ENCODE measurements at places on chromosomes 13 and 19.

- no peak for DNase-seq
Observed at GRCh38 chr13:41413872-41414271, 43.5 kb upstream of the RGCC start.

- no peak for DNase-seq
Observed at GRCh38 chr13:75333103-75333502, 148.9 kb downstream of the TBC1D4 start.

- DNase-seq, result no peak
Observed at GRCh38 chr13:40651866-40652587, 14.4 kb downstream of the FOXO1 start.

- DNase-seq, result no peak
Observed at GRCh38 chr13:20359335-20359734, 127.2 kb upstream of the GJB6 start.

DNA sequence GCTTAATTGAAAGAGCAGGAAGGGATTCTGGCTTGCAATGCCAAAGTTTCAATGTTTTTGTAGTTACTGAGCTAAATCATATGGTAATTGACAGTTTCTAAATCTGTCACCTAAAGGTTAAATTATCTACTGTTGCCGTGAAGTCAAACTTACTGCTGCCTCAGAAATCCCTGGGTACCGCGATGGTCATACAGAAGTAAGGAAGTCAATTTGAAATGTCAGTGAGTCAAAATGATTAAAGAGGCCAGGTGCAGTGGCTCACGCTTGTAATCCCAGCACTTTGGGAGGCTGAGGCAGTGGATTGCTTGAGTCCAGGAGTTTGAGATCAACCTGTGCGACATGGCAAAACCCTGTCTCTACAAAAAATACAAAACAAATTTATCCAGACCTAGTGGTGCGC lies 48.8 kb upstream of the TPM4 start:
- DNase-seq, result no peak

- DNase-seq, result no peak
Observed at GRCh38 chr13:111275382-111275781, 45.1 kb upstream of the TEX29 start.

DNA sequence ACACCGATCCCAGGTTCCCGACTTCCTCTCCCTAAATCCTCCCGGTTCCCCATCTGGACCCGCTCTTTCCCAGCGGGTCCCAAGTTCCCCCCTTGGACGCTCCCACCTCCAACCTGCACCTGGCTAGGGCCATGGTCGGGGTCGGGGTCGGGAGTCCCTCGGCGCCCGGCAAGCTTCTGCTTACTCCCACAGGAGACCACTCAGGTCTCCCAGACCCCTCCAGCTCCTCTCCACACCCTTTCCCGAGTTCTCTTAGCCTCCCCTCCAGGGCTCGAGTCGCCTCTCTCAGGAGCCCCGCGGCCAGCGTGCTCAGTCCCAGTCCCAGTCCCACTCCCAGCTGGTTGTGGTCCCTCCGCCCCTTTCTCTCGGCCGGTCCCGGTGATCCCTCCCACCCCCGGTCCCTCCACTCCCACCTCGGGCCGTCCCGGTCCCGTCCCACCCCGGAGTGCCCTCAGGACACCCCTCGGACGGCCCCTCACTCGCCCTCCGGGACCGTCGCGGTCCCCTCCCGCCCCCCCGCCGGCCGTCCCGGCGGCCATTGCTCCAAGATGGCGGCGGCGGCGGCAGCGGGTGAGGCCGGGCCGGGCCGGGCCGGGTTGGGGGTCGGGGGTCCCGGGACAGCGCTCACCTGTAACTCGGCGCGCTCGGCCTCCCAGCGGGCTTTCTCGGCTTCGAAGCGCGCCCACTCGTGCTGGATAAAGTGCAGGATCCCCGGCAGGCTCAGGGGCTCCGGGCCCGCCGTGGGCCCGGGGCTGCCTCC lies at the start of gene FKRP:
Gene FKRP (plus strand): TSS at position 537 of the 760 bp plus-strand sequence. CDS start 9,394 bp downstream, outside the sequence.
- no peak for DNase-seq

DNA sequence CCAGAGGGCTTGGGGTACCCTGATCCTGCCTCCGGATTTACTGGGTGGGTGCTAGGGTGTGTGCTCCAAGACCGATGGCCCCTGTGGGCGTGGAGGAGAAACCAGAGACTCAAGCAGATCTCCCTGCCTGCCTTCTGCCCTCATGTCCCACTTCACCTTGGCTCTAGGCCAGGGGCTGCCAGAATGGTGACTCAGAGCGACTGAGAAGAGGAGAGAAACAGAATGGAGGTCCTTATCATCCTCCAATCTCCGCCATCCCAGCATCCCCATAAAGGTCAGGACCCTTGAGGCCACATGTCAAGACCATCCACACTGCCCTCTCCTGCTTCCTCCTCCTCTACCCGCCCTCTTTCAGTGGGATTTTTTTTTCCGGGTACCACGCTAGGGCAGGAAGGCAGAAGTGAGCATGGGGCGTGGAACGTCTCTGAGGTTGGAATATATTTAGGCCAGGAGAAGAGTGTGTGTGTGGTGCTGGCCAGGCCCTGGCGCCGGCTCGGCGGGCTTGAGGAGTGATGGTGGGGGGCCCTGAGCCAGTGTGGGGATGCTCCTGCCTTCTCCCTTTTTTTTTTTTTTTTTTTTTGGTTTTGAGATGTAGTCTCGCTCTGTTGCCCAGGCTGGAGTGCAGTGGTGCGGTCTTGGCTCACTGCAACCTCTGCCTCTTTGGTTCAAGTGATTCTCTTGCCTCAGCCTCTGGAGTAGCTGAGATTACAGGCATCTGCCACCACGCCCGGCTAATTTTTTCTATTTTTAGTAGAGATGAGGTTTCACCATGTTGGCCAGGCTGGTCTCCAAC lies 22.3 kb downstream of the IER2 start:
- DNase-seq, result peak; percentile 44

- no peak for DNase-seq
Observed at GRCh38 chr13:25752957-25753551, 298.8 kb downstream of the SHISA2 start.

DNA sequence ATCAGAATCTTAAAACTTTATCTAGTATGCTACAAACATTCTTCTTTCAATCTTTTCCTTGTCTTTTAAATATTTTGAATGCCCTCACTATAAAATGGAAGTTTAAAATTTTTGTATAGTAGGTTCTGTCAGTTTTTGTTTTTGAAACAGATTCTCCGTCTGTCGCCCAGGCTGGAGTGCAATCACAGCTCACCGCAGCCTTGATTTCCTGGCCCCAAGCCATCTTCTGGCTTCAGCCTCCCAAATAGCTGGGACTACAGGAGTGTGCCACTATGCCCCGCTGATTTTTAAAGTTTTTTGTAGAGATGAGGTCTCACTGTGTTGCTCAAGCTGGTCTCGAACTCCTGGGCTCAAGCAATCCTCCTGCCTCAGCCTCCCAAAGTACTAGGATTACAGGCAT lies 20.7 kb downstream of the PHF11 start:
- DNase-seq, result no peak

DNA sequence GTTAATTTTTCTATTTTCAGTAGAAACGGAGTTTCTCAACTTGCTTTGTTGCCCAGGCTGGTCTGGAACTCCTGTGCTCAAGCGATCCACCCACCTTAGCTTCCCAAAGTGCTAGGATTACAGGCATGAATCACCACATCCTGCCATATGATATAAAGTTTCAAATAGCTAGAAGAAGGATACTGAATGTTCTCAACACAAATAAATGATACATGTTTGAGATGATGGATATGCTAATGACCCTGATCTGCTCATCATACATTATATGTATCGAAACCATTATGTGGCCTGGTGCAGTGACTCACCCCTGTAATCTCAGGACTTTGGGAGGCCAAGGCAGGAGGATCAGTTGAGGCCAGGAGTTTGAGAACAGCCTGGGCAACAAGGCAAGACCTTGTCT lies 11.5 kb downstream of the CIB3 start:
- no peak for DNase-seq

DNA sequence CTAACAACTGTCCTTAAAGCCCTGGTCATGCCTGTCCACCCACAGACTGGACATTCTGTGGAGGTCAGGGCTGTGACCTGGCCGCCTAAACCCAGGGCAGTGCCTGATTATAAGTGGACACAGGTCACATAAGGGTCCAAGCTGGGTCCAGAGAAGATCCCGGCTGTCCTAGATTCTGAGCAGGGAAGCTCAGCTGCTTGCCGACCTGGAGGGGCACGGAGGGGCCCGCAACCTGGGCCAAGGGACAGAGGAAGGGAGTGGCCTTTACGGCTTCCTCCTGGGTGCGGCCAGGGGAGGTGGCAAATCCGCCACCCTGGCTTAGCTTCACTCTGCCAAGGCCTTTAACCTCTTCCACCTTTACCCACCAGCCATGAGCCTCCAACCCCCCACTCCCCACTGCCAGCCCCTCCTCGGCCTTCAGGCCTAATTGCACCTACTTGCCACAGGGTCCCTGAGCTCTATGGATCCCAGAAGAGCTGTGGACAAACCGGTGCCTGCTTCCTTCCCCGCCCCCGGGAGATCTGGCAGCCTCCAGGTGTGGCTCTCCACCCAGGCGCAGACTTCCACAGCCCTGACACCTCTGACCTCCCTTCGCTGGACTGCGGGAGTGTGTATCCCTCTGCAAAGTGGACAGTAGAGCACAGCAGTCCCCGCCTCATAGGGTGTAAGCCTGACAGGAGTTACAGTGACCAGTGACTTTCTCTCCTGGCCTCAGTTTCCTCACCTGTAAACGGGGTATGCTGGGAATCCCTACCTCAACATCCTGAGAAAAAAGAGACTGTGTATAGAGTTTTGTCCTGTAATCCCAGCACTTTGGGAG lies 1.7 kb downstream of the CD320 start:
- DNase-seq, result no peak

DNA sequence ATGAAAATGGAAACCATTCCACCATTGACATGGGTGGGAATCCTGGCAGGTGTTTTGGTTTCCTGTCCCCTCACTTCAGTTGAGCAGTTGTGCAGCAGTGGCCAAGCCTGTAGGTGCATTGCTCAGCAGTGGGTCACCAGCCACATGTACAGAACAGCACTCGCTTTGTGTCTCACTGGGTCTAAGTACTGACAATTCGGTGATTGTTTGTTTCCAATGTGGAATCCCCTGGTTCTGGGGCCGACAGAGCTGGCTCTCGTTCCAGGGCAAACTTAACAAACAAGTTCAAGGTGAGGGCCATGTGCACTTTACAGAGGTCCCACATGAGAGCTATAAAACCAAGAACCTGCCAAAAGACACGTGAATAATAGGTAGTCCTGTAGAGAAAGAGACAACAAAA lies 54.1 kb upstream of the SPATA13 start:
- DNase-seq, result no peak

- DNase-seq, result no peak
Observed at GRCh38 chr13:74217811-74218210, 83.6 kb upstream of the KLF12 start.

DNA sequence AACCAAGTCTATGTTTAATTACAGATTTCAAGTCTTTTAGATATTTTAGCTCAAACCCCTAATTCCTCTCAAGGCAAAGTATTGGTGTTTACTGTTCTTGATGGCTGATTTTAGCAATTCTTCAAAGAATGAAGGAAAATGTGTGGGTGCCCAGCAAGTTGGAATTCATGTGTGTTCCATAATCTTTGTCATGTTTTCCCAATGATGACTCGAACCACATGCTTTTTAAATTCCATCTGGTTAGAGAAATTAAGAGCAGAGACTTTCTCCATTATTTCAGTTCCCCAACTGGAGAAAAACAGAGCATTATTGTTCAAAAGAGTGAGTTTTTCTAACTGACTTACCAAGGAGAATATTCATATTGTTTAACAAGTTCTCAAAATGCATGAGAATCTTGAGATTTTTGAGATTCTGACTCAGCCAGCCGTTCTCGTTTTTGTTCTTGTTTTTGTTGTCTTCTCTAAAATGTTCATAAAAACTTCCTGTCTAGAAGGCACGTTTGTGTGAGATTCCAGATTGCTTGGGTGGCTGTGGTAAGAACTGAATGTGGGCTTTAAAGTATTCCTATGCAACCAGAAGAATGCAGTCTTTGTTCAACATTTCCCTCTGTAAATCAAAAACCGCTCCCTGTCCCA lies 404.7 kb downstream of the IRS2 start:
- DNase-seq, result no peak

GRCh38 chr13:29473166-29473565 lies 122.3 kb downstream of the SLC7A1 start:
- DNase-seq, result no peak

DNA sequence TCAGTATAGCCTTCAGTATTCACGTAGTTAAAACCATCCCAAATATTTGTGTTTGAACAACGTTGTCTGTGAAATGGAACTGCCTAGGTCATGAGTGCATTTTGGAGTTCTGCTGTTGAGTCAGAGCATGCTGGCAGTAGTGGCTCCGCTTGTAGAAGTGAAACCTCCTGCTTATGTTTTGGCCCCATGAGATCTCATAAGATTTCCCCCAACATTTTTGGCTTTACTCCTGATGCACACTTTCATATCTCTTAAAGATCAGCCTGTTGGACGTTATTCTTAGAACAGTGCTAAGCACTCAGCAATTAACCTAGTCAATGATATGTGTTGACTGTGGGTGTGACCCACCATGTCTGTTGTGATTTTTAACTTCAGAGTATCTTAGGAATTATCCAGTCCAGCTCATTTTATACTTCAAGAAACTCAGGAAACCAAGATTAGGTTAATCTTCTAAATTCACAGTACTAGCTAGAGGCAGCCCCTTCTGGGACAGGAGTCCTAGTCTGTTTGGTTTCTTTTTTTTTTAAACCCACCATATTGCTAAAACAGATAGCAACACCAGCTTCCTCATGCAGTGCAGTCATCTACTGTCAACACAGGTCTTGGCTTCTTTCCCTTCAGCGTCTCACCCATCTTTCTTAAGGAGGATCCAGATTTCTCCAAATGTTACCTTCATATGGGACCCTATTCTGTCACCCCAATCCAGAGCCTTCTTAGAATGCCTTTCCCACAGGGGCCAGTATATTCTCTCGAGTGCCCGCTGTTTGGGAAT lies 26.2 kb downstream of the RAP2A start:
- no peak for DNase-seq

DNA sequence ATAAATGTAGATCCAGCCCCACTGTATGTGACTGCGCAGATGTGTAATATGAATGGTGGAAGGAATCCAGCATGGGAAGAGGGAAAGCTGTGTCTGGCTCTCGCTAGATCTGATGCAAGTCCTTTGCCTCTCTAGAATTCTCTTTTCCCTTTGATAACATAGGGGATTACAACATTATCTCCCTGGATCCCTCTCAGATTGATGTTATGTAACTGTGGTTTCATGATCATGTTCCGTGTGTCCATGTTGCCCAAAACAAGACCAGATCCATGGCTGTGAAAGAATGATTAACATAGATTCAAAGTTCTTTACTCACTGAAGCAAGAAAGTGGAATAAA lies 184.0 kb upstream of the UBL3 start:
- no peak for DNase-seq

DNA sequence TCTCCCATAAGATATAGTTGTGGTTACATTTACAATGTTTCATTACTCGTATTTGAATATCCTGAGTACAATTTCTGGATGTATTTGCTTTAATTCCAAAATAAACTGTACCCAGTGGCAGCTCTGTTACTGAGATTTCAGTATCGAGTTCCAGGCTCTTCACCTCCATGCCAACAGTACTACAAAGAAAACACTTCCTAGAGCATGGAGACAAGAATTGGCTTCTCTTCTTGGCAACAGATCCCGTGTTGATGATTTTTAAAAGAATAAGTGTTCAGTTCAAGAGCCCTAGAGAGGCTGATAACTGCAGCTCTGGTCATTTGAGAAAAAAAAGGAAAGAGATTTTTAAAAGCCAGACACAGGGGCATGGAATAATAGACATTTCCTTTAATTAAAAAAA lies 302.8 kb downstream of the EFNB2 start:
- DNase-seq, result no peak

GRCh38 chr19:13932911-13933393 lies 5.3 kb downstream of the PODNL1 start:
- no peak for DNase-seq
